H9 (cell line): ENCODE measurements at places on chromosomes 1 and 21. TPM values are rescaled to one million over a fixed set of nuclear protein-coding genes. Genes with fewer than 3 reads are reported as not detected.

Gene TNNI3K
- total RNA-seq = not detected in 2 replicates

Gene LYSMD1
- 5.8 and 6.7 TPM in 2 replicates for total RNA-seq

Gene CHD5
- total RNA-seq = 0.99 and 1.6 TPM in 2 replicates

Gene SV2A
- total RNA-seq = 42.4 and 44.4 TPM in 2 replicates

Gene GPA33
- total RNA-seq = 0.11 TPM in 1 of 2 replicates, not detected in the other

Gene FAM163A
- 0.44 and 0.46 TPM in 2 replicates for total RNA-seq

DNA sequence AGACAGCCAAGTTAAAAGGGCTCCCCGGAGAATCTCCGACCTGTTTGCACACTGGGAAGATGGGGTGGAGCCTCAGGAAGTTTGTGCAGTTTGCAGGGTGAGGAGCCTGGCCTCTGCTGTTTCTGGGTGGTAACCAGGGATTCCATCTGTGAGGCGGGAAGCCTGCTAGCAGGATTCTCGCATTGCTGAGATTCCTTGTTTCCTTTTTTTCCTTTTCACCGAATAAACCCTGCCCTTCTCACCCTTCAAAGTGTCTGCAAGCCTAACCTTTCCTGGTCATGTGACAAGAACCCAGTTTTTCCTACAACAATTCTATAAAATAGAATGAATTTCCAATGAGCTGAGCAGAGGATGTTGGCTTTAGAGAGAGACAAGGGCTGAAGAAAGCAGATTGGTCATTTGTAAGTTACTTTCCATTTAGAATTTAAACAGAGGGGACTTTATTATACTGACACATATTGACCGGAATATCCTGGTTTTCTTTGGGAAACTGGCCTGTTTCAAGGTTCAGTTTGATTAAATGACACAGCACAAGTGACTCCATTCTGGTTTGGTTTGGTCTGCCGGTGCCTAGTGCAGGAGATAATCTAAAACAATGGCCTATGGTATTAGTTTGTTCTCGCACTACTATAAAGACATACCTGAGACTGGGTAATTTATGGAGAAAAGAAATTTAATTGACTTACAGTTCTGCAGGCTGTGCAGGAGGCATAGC is 48.7 kb upstream of the DNAH14 start:
- peak; percentile 83 for DNase-seq

- DNase-seq = no peak
Observed at GRCh38 chr1:20731057-20731991, 1.2 kb downstream of the SH2D5 start.

GRCh38 chr1:43637267-43637666 is 12.7 kb upstream of the KDM4A start:
- DNase-seq = no peak

DNA sequence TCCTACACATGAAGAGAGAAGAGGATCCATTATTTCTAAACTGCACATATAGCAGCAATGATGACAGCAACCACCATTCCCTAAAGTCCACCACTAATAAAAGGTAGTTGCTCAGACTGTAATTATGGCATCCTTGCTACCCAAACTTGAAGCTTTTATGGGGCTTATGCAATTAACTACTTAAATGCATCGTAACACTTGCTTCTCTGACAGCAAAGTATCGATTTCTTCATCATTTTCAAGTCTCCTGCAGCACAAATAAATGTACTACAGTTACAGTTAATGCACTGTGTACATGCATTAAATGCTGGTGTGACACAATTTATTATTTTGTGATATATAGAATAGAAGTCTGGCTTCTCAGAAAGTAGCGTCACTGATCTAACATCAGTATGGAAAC is 241.7 kb downstream of the USH2A start:
- DNase-seq = no peak

DNA sequence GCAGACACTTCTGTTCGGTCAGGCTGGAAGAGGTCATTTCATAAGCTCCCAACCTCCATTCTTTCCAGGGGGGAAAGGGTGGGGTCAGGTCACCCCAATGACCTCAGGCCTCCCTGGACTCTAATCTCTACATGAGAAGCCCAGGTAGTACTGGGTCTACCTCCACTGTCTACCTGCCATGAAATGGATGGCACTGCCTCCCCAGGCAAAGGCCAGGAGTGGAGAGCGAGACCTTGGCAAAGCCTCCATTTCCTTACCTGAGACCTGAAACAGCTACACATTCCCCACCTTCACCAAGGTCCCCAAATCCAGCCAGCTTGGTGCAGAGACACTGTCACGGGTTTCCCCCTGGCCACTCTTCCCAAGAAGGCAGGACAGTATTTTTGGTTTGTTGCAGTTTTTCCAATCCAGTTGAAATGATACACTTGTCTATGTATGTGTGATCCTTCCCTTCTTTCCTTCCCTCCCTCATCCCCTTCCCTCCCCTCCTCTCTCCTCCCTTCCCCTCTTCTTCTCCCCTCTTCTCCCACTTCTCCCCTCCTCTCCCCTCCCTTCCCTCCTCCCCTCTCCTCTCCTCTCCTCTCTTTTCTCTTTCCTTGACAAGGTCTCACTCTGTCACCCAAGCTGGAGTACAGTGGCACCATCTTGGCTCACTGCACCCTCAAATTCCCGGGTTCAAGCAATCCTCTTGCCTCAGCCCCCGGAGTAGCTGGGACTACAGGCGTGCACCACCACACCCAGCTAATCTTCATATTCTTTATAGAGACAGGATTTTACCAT is 16.1 kb downstream of the BTG2 start:
- no peak for DNase-seq

DNA sequence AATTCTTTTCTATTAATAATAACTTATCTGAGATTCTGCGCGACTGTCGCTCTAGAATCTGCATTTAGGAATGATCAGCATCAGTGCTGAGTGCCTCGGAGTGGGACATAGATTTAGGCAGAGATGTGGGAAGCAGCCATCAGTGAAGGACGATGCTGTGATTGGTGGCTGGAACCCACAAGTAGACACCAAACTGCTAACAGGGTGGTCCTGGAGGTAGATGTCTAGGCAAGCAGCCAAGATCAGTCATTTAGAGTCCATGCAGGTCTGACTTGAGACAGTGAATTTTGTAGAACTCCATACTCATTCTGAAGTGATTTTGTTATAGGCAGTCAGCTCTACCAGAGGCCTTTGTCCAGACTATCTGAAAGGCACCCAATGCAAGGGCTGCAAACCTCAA is 51.8 kb upstream of the LYST start:
- no peak for DNase-seq

DNA sequence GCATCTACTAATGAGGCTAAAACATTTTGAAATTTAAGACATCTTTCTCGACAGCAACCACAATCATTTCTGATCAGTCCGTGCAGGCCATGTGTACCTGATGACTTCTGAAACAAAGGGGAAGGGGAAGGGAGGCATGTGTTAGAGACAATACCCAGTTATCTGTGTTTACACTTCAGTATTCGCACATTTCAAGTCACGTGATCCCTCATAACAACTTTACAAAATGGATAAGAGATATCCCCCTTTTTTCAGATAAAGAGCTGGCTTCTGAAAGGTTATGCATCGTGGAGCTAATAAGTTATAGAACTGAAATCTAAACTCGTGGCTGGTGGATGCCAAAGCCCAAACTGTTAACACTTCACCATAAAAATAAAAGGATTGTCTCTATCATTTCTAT is 175.7 kb downstream of the CHRM3 start:
- no peak for DNase-seq

- DNase-seq = no peak
Observed at GRCh38 chr1:207944571-207944970, 33.6 kb upstream of the CD34 start.
